Activated CD4-positive, alpha-beta T cell treated with anti-CD3 and anti-CD28 coated beads for 1 hour (primary cell): ENCODE measurements at places on chromosomes 2 and 18.

DNA sequence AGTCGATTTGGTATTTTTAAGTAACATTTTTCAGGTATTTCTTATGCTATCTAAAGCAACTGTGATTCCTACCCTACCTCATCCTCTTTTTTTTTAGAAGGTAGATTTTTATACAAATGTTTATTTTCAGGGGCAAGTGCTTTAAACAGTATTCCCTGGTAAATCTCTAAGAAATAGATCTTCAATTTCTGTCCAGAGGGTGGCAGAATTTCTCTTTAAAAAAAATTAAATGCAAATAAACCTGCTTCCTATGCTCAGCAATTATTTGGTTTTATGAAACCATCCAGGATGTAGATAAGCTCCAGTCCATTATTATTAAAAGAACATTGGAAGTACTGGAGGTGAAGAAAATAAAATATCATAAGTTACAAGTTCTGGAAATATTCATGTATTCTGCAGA, 191.9 kb downstream of the MYO3B start:
- no peak for DNase-seq

DNA sequence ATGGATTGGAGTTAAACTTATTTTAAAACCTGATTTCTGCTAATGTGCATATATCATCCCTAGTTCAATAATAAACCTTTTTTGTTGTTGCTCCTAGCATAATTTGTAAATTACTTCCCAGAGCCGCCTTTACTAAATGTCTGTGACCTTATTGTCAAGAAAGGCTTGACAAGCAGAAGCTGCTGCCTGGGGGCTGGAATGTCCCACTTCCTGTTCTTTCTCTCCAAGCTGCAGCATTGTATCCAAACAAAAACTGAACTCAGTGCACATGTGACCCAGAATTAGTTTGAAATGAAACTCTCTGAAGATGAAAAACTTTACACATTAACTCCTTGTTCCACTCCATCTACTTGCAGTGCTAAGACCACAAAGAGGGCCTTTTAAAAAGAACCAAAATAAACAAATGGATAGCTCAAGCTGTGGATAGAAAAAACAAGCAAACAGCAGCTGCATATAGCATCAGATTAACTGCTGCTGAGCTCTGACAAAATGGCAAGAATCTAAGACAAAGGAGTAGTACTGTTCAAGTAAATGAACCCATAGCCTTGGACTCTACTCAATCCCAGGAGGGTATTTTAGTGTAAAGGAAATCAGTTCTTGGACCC, 99.8 kb upstream of the NEUROD1 start:
- DNase-seq, result no peak

GRCh38 chr18:13377496-13377895, 158.9 kb downstream of the LDLRAD4 start:
- no peak for DNase-seq

DNA sequence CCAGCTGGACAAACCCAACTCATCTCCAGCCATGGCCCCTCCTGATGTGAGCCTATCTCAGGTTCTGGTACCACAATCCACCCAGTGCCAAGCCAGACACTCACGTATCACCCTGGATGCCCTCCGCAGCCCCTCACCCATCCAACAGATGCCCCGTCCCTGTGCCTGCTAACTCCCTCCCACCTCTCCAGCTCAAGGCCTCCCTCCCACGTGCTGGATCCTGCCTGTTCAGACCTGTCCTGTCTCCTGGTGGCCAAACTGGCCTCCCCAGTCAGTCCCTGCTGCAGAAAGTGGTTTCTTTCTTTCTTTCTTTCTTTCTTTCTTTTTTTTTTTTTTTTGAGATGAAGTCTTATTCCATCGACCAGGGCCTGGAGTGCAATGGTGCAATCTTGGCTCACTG, 86.2 kb downstream of the RRM2 start:
- DNase-seq, result no peak

- no peak for DNase-seq
These were observed 5.0 kb upstream of the BUB1 start for GRCh38 chr2:110682872-110683271.

DNA sequence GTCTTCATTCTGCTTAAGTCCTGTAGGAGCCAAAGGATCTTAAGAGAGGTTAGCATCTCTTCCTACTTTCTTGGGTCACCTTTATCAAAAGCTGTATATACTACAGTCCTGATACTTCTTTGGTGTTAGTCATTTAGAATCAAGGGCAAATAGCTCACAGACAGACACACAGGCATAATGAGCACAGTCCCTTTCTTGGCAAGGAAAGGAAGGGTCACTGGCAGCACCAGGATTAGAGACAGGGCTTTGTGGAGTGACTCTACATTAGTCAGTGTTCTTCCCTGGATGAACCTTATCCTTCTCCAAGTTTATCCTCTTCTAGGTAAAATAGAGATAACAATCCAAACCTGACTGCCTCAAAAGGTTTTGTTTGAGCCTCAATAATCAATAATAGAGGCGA, 40.0 kb upstream of the NCKAP5 start:
- DNase-seq, result no peak

DNA sequence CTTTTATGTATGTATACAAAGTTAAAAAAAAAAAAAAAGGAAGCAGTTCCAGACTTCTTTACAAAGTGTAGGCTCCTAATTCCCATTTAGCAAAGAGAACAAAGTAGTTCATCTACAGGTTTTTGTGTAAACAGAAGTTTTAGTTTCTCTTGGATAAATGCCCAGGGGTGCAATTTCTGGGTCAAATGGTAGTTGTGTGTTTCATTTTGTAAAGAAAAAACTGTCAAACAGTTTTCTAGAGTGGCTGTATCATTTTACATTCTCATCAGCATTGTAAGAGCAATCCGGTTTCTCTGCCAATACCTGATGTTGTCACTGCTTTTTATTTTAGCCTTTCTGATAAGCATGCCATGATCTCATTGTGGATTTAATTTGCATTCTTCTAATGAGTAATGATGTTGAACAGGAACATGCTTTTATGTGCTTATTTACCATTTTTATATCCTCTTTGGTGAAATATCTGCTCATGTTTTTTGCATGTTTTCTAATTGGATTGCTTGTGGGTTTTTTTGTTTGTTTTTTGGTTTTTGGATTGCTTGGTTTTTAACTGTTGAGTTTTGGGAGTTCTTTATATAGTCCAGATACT, 16.6 kb upstream of the PSME4 start:
- no peak for DNase-seq

- no peak for DNase-seq
These were observed 14.7 kb downstream of the CFLAR start for GRCh38 chr2:201130524-201131186.

DNA sequence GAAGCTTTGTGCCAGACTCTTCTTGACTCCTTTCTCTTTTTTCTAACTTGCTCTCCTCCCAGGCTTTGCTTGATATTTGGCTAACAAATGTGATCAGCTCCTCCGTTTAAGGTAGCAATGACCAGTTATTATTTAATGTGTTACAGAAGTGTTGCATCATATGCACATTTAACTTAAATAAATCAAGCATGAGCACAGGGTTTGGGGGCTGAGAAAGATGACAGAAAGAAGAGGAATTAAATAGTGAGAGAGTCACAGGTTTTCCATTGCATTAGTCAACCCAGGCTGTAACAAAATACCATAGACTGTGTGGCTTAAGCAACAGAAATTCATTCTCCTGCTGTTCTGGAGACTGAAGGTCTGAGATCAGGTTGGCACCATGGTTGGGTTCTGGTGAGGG, 343.8 kb downstream of the RPRM start:
- no peak for DNase-seq

DNA sequence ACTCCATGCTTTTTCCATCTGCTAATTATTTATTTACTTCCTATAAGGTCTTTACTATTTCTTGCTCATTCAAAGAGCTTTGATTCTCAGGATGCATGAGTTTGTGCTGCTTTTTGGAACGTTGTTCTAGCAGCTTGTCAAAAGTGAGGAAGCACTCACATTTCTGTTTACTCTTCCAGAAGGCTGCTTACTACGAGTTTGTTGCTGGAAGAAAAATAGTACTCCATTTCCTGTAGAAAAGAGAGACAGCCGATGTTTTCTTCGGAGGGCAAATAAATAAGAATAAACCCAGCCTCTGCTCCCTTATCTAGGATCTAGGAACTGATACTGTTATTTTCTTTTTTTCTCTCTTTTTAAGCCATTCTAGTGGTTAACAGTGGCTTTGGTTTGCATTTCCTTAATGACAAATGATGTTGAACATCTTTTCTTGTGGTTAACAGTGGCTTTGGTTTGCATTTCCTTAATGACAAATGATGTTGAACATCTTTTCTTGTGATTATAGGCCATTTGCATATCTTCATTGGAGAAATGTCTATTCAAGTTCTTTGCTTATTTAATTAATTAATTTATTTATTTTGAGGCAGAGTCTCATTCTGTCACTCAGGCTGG, 20.5 kb downstream of the CYP27A1 start:
- DNase-seq, result no peak

DNA sequence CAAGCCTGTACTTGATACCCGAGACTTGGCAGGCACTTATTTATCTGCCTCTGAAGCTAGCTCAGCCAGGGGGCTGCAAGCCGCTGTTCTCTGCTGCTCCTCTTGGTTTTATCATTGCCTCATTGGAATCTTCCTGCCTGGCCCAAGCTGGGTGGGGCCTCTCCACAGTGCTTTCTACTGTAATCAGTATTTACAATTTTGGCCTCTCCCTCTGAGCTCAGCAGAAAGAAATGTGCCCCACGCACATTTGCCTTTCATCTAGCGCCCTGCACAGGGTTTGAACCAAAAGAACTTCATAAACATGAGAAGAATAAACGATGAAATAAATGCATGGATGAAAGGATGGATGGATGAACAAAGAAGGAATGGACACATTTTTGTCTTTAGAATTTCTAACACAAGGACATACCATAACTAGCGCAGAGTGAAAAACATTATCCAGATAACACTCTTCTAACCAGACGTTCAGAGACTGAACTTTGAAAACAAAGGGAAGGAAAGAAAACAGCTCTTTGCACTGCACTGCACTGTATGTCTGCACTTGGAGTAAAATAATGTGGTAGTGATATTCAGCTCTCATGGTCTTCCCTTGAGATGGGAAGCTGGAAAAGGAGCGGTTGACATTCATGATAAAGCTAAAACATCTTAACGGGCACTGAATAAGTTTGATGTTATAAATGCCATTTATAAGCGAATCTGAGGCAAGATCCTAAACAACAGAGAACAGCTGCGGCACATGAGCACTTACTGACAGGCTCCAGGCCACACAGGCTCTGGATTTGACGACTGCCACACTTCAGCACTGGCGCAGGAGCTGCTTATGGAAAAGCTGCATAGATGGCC, 86.8 kb upstream of the SP3 start:
- DNase-seq, result no peak

- DNase-seq, result no peak
These were observed 373.8 kb downstream of the TMEM182 start for GRCh38 chr2:103135679-103136078.

GRCh38 chr2:233845301-233846060, 8.9 kb downstream of the HJURP start:
- DNase-seq, result no peak

DNA sequence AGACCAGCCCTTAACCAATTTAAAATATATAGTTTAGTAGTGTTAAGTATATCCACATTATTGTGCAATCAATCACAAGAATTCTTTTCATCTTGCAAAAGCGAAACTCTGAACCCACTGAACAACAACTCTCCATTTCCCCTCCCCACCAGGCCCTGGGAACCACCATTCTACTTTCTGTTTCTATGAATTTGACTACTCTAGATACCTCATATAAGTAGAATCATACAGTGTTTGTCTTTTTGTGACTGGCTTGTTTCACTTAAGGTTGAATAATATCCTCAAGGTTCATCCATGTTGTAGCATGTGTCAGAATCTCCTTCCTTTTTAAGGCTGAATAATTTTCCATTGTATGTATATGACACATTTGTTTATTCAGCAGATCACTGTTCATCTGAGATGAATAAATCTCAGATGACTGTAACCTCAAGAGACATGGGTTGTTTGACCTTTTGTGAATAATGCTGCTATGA, 8.1 kb upstream of the SOS1 start:
- DNase-seq, result peak; percentile 32

DNA sequence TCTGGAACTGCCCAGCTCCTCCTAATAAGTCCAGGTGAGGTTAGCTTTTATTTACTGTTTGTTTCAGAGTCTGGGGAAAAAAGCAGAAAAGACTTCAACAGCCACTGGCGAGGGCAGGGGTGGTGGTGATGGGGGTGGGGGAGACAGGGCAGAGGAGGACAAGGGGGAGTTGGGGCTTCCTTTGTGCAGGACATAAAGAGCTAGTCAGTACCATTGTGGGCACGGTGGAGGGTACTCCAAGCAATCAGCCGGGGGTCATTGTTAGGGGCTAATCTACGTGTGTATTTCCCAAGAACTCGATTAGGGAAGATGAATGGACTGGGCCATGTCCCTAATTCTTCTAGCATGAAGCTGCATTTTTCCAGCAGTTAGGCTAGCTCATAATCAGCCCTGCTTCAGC, 2.8 kb upstream of the RAX start:
- DNase-seq, result no peak

- DNase-seq, result no peak
These were observed 782.3 kb downstream of the LRP1B start for GRCh38 chr2:141348481-141348880.

GRCh38 chr2:119062179-119062578, 96.4 kb downstream of the C1QL2 start:
- DNase-seq, result no peak

DNA sequence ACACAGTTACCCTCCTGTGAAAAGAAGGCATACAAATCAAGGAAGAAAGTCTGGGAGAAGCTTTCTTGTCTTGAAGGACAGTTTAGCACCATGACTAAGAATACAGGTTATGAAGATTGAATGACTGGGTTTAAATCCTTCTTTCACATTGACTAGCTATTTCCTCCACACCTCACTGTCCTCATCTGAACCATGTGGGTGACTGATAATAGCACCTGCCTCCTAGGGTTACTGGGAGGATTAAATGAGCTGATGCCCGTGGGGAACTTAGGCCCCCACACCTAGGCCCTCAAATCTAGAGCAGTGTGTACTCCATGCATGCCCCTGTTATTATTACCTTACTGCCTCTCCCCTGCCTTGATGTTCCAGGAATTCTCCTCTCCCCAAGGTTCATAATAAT, 202.9 kb downstream of the FBXO15 start:
- DNase-seq, result no peak

DNA sequence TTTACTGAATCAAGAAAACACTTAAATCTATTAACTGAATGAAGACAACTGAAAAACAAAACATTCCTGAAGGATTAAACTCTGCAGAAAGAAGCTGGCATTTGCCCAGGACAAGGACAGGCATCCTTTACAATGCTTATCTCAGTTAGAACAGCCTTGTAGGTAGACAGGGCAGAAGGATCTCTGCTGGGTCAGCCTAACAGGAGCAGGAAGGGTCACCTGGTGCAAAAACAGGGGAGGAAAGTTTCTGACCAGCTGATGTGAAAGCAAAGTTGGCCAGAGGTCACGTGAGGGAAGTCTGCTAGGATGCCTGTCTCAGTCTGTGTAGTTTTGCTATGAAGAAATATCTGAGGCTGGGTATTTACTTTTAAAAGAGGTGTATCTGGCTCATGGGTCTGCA, 348.6 kb downstream of the ANAPC1 start:
- no peak for DNase-seq

DNA sequence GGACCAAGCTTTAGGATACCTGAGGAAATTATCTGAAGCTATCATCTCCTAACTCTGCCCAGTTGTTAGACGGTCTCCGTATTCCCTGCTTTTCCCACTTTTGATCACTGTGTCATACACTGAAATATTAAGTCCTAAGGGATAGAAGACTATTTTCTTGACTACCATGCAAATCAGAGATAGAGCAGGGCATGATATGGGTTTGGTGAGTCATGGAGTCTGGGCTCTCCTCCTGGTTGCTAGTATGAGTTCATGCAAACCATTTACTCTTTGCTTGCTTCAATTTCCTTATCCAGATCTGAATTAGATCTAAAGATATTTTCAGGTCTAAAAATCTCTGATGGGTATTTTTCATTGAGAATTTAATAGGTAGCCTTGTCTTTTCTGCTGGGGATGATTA, 55.0 kb downstream of the EHBP1 start:
- DNase-seq, result no peak

GRCh38 chr2:168256448-168256847, 9.1 kb upstream of the STK39 start:
- DNase-seq, result no peak
